ENCODE measurements at places on chromosomes 1 and 21.

DNA sequence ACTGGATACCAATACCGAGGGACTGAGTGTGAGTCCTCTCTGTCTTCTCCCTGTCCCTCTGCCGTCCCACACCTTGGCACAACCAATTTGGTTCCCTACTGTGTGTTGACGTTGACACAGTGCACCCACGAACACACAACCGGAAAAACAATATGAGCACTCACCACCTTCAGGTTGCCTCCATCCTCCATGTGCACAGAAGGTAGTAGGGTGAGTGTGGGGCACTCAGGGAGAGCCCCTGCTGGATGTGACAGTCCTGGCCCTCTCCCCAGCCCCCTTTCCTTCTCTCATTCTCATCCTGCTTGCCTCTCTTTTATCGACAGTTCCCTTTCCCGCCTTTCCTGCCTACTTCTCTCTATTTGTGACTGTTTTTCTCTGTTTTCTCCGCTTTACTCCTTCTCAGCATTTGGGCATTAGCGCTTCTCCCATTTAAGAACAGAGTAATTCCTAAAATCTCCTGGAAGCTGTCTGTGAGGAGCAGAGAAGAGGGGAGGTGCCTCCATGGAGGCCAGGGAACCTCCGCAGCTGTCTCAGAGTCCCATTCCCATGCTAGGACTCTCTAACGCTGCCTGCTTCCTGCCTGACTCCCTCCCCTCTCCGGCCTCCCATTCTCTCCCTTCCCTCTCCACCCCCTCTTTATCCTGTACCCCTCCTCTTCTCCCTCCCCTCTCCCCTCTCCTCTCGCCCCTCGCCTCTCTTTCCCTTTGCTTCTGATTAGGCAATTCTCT is 16.4 kb downstream of the CADM3 start:
- no peak for DNase-seq

DNA sequence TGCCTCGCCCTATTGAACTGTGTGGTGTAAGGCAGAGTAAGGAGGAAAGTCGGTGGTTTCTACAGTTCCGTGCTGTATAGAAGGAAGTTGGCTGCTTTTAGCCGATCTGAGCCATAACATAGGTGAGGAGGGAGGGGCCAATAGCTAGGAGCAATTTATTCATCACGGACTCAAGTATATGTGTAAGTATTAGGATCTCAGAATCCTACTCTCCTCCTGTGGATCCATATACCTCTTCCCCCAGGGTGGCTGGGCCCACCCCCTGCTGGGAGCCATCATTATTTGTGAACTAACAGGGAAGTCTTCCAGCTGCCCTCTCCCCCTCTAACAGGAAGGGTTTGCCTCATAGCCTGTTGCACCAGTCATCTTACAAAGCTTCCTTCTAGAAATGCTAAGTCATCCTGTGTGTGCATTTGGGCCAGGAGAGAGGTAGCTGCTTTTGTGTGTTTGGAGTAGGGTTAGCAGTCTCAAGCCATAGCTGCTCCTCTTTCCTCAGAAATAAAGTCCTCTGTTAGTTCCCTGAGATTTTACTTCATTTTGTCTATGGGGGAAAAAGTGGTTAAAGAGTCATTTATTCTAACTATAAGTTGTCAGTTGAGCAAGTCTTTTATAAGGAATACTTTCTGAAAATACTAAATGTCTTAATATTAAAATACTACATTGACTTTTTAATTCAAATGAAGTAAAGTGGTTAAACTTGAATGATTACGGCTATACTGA is 14.9 kb upstream of the CENPS start:
- peak; percentile 50 for DNase-seq

- no peak for DNase-seq
Observed at GRCh38 chr1:116286541-116286971, 86.5 kb upstream of the ATP1A1 start.

DNA sequence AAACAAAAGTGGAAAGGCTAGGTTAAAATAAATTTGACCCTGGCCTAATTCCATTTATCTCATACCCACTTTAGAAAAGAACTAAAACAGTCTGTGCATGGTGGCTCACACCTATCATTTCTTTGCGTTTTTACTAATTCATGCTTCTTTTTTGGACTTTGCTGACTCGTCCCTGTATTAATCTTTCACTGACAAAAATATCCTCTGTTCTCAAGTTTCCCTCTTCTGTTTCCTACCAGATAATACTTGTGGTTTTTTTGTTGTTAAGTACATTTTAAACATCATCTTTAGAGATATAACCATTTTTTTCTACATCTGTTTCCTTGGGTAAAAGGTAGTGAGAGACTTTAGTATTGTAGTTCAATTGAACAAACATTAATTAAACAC is 11.5 kb downstream of the CNST start:
- DNase-seq: no peak

DNA sequence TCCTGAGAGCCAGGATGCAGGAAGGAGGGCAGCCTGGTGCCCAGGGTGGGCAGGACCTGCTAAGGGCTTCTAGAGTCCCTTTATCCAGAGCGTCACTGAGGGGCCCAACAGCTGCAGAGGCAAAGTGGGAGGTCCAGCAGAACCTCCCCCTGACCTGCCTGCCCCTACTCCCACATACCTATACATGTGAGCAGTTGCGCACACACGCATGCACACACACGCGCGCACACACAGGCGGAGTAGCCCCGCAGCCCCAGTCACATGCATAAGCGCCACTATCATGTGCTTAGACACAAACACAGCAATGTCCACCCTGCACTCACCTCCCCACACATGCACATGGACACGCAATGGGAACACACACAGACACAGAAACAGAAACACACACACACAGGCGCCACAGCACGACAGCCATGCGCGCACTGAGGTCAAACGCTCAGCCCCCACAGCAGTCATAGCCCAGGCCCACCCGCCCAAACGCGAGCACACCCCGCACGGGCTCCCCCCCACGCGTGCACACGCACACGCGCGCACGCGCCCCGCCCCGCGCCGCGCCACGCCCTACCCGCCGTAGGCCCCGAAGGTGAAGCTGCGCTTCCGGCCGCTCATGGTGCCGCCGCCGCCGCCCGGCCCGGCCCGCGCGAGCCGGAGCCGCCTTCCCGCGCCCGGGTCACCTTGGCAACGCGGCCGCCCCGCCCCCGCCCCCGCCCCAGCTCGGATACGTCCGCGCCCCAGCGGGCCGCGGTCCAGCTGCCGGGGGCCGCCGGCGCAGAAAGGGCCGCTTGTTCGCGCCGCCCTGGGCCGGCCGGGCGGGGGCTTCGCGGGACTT is 17.7 kb downstream of the RAP1GAP start:
- DNase-seq: no peak

DNA sequence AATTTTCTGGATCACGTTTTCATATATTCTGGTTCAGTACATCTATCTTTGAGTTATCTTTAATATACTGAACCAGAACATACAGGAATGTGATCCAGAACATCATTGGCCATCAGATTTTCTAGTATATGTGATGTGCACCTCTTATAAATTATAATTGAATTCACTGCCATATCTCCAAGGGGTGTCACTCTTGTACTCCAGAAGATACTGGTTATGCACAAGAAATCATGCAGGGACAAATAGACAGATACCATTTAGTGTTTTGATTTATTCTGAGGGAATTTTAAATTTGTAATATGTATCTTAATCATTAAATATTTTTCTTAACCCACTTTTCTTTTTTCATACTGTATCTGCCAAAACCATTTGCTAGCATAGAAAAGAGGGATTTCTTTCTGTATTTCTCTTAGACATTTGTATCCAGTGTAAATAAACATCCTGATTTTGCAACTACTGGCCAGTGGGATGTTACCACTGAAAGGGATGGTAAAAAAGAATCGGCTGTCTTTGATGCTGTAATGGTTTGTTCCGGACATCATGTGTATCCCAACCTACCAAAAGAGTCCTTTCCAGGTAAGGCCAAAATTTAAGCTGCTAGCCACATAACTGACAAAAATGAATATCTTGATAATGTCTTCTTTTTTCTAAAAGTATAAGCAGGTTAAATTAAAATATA is 16.7 kb downstream of the FMO3 start:
- DNase-seq: no peak

DNA sequence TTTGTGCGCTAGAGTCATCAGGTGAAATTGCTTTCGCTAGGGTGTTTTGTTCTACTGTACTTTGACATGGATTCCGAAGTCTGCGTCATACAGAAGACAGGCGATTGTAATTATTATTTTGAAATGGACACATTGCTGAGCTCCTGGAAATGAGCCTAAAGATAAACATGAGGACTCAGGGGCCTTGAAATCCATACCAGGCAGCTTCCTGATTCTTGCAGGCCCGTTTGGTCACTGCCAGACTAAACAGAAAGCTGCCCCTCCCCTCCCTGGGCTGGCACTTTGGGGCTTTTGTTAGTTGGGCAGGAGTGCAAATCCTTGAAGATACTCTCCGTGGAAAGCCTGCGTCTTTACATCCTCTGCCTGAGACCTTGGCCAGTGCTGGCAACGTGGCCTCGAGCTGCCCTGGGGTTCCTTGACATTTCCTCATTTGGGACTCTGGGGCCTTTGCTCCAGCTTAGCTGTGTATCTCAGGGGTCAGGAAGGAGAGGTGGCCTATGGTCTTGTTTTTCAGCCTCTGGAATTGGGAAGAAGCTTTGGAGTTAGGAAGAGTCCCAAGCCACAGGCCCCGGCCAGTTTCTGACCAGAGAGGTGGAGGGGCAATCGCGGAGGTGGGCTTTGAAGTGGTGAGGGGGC is 26.9 kb upstream of the KCNE2 start:
- no peak for DNase-seq

GRCh38 chr1:100070201-100070939 is 62.4 kb downstream of the SASS6 start:
- no peak for DNase-seq

DNA sequence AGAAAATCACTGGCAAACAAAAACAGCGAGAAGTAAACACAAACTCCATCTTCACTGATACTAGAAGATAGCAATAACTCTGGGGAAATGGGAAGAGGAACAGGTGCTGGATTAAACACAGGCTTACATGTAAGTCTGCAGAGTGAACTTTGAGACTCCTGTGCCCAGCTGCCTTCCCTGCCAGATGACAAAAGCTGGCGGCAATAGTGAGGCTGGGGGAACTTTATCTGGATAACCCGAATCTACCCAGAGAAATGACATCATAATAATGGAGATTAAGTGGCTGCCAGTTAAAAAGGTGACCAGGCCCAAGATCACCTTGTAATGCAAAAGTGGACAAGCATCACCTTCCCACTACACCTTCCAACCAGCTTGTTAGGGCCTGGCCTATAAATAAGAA is 184.5 kb downstream of the CHRM3 start:
- DNase-seq: no peak

DNA sequence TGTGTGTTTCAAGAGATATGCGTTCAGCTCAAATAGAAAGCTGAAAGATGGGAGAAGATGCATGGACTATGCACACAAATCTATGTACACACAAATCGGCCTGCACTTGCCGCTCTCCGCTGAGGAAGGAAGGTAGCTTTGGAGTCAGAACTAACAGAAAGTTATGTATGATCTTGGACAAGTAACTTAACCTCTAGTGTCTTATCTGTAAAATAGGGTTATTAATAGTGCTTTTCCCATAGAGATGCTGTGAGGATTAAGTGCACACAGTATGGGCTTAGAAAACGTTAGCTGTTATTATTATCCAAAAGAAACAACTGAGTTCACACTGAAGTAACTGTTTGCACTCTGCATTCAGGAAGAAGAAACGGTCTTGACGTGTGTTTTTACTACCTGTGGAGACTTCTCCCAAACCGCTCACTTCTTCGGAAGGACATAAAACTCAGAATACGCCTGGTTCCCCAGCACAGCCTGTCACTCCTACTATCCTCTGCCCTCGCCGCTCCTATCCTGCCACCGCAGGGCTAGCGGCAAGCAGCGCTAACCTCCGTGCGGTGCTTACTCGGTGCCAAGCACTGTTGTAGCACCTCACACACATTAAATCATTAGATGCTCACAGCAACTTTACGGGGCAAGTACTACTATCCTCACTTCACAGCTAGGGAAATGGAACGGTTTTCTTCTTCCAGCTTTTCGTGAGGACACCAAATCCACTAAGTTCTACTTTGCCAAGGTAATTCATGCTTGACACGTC is 1.3 kb downstream of the TGFBR3 start:
- no peak for DNase-seq

- DNase-seq: no peak
Observed at GRCh38 chr1:41656068-41656467, 171.6 kb upstream of the EDN2 start.

- DNase-seq: no peak
Observed at GRCh38 chr1:60681095-60681860, 401.1 kb upstream of the NFIA start.

GRCh38 chr1:30806381-30807317 is 49.1 kb upstream of the LAPTM5 start:
- no peak for DNase-seq

- DNase-seq: no peak
Observed at GRCh38 chr1:201508809-201509208, 1.9 kb upstream of the CSRP1 start.

- DNase-seq: no peak
Observed at GRCh38 chr1:93591676-93592550, 89.7 kb downstream of the BCAR3 start.

DNA sequence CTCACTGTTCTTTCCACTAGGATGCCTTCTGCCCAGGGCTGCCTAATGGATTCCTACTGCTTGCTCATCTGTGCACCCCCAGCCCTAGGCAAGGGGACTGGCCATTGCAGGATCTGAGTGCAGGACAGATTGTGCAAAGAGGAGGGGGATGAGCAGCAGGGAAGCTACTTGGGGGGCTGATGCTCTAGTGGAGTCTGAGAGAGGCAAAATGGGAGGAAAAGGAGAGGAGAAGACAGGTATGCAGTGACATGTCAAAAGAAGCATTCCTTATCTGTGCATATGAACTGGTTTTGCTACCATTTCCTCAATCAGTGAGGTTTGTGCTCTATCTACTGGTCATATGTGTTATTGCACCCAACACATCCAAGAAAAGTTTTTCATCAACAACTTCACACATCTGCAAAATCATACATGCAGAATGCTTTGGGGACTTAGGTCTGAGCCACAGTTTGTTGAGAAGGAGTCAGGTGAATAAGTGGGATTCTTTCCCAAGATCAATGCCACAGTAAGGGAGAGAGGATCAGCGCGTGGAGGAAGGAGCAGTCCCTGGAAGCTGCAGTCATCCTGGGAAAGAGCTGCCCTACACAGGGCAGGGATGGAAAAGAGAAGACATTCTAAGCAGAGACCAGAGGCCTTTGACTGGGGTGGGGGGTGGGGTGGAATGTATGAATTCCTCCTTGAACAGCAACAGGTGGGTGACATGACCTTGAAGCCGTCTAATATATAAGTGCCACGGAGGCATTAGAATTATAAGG is 14.4 kb downstream of the SLC5A9 start:
- DNase-seq: peak; percentile 67

DNA sequence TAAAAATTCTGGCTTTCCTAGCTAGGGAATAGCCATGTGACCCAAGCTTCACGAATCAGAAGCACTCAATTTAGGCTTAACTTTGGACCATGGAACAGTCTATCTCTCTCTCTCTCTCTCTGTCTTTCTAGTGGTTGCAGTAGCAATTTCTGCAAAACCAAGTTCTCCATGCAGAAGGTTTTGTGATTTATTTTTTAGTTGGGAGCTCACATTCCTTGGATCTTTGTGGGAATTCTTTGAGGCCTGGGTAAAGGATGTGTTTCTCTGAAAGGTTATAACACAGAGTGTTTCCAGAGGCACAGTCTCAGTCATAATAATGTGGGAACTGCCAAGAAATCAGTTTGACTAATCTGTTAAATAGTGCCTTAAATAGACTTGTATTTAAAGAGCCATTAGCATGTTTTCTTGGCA is 112.3 kb upstream of the COL11A1 start:
- DNase-seq: no peak

GRCh38 chr1:244083383-244083943 is 32.4 kb downstream of the ZBTB18 start:
- no peak for DNase-seq

Measured in SK-MEL-5 (cell line).